ENCODE measurements at places on chromosomes 4 and X.

GRCh38 chr4:164783976-164784375 is 30.0 kb downstream of the SMIM31 start:
- DNase-seq = no peak

DNA sequence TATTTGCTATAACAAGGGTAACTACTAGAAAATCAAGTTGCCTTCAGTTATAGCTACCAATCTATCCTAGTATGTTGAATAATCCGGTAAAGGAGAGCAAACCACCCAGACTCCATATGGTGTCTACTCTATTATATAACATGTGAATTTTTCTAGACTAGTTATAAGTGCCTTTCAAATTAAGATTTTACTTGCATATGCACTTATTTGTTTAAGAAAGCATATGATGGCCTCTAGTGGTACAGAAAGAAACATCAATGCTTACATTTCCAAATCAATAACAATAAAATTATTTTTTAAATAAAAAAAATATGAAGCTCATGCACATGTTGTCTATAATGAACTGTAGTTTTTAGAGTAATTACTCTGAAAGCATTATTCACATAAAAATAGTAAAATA is 1516.4 kb upstream of the PABPC4L start:
- DNase-seq = no peak

DNA sequence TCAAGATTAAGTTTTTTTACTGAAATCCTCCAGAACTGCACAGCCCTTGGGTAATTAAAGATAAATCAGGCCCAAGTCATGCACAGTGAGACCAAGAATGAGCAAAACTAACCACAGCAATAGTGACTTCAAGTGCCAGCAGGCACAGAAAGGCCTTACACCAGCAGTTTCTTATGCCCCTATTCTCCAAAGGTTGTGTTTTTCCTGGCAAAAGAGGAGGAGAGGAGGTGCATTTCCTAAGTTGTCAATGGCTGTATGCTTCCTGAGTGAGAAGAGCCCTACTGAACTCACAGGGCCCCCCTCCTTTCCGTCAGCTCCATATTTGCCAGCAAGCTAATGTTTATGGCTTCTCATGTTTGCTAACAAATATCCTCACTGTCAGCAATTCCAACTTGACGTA is 418.7 kb upstream of the INTU start:
- no peak for DNase-seq

DNA sequence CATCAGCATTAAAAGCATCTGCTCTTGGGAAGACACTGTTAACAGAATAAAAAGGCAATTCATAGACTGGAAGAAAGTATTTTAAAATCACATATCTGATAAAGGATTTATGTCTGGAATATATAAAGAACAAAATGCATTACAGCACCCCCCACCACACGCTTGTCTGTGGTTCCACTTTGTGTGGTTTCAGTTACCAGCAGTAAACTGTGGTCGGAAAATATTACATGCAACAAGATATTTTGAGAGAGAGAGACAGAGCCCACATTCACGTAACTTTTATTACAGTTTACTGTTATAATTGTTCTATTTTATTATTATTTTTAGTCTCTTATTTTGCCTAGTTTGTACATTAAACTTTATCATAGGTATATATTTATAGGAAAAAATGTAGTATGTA is 21.2 kb upstream of the PDE6B start:
- no peak for DNase-seq

DNA sequence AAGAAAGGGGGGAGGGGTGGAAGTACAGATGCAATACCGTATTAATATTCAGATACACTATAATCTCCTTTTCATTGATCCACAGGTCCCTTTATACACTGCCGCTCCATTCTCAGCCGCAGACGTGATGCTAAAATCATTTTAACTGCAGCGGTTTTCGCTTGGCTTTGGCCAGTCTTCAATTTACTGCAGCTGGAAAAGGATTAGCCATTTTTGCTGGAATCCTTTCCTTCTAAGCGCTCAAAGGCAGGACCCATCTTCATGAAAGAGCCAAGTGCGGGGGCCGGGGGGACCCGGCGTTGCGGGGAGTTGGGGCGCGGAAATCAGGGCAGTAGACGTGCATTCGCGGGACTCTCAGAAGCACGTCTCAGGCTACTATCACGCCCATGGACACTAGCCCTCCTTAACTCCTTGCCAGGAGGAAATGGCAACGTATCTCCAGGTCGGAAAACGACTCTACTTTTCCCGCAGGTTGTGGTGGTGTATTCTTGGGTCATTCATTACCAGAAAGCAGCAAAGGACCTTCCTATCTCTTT is 1.7 kb upstream of the PCDH10 start:
- no peak for DNase-seq

DNA sequence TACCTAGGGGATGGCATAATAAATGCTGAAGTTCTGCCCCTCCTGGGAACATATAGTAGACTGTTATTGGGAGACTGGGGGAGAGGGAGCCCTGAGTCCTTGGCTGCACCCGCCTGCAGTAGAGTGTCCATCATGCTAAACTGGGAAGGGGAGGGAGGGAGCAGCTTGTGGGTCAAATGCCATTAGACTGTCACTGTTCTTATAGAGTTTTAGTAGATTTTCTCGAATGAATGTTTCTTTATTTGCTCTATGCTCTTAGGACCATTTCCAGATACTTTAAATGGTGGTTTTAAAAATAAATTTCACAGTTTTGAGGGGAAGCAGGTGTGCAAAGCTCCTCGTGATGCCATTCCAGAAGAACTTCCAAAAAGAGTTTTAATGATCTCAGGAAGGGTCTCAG is 111.6 kb upstream of the USP9X start:
- no peak for DNase-seq

GRCh38 chr4:31059753-31060522 is 339.8 kb downstream of the PCDH7 start:
- no peak for DNase-seq

GRCh38 chrX:56738670-56739069 is 9.6 kb downstream of the NBDY start:
- DNase-seq = no peak

DNA sequence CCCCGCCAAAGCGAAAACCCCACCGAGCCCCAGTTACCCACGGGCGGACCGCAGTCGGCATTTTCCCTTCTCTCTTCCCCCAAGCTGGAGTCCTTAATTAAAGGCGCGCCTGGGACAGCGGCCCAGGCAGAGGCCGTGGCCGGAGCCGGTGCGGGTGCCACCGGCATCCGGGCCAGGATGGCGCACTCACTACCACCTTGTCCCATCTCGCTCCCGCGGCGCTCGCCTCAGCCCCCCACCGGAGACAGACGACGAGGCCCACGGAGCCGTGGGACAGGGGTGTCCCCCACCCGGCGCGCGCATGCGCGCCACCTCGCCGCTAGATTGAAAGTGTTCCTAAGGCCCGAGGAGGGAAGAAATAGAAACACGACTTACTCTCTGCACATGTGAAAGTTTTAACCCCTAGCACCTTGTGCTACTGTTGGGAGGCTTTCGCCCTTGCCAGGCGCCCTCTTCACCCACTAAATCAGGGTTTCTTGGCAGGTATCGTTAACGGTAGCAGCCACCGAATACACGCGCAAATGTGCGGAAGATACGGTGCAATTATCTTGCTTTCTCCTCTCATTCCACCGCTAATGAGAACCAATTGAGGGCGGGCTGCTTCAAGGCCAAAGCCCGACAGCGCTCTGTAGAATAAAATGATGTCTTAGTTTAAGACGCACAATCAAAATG is 64.3 kb upstream of the CCDC160 start:
- peak; percentile 23 for DNase-seq

DNA sequence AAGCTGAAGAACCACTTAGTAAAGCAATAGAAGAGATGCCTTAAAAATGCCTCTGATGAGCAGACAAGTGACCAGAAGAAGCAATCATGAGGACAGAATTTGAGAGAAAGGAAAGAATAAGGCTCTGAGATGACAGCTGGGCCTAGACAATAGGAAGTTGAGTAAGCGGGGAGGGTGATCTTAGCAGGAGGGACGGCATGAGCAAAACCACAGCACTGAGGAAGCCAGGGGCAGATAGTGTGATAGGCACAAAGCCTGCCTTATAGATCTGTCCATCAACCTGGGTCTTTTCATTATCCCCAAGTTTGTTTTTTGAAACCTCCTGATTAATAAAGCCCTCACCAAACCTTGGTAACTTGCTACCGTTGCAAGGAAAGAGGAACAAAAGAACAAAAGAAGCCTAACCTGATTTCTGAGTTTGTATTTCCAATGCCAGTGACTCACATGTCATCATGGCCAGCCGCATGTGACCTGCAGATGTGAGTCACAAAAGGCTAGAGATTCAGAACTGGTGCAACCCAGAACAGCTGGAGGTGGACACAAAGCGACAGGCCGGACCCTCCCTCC is 55.7 kb upstream of the PPARGC1A start:
- DNase-seq = no peak

GRCh38 chr4:4772534-4772933 is 86.9 kb upstream of the MSX1 start:
- DNase-seq = no peak

- DNase-seq = no peak
Observed at GRCh38 chr4:15809058-15809457, 30.9 kb downstream of the CD38 start.

- no peak for DNase-seq
Observed at GRCh38 chr4:186698028-186698427, 25.6 kb downstream of the FAT1 start.

DNA sequence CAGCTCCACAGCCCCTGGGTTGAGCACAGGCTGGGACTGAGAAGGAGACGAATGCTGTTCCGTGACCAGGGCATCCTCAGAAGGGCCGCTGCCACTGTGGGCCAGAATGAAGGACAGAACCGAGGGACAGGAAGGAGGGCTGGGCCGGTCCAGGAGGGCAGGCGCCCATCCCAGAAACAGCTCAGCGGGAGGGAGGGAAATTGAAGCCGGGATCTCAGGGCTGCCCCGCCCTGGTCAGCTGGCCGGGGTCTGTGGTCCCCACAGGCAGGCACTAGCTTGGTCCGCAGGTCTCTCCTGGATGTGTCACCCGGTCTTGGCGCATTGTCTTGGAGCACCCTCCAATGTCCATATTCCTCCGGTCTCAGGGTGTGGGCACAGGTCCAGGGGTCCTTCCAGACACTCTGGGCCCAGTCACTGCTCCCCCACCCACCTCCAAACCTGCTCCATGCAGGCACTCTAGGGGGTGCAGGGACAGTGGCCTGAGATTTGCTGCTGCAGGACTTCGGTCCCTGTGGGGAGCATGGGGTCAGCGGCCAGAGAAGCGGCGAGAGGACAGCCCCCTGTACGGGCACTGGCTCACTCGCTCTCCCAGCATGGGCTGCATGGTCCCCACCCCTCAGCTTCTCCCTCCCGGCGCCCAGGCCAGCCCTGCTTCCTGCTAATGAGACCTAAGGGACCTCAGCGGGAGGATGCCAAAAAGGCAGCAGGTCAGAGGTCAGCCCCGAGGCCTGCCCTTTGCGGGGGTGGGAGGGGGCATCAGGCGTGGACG is 23.9 kb upstream of the MXD4 start:
- no peak for DNase-seq

DNA sequence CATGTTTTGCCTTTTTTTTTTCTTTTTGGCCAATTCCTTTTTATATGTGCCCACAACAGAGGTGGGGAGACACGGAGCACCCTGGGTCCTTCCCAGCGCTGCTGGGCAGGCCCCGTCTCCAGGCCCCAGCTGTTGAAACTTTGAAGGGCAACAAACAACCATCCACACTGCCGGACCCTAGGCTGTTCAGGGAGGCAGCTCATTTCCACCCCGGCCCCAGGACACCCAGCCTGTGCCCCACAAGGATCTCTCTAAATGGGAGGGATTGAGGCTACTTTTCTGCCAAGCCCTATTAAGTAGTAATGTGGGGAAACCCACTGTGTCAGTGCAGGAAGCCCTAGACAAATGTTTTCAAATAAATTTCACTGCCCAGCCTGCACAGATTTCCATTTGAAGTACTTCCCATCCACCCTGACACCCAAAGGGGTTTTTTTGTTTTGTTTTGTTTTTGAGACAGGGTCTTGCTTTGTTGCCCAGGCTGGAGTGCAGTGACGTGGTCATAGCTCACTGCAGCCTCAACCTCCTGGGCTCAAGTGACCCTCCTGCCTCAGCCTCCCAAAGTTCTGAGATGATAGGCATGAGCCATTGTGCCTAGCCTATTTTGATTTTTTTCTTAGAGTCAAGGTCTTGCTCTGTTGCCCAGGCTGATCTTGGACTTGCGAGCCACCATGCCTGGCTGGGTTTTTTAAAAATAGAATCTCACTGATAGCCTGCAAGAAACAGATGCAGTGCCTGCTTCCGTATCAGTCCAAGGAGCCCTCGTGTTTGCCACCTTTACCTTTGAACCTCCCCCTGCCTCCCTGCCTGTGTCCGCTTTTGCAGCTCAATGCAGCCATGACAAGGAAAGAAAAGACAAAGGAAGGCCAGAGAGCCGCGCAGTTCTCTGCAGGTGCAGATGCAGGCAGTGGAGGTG is 13.4 kb upstream of the CLCN4 start:
- DNase-seq = no peak

- DNase-seq = no peak
Observed at GRCh38 chrX:57643698-57644097, 36.4 kb downstream of the NLRP2B start.

- no peak for DNase-seq
Observed at GRCh38 chrX:129953334-129953648, 29.1 kb upstream of the BCORL1 start.

GRCh38 chr4:148730766-148731165 is 288.6 kb upstream of the NR3C2 start:
- no peak for DNase-seq

DNA sequence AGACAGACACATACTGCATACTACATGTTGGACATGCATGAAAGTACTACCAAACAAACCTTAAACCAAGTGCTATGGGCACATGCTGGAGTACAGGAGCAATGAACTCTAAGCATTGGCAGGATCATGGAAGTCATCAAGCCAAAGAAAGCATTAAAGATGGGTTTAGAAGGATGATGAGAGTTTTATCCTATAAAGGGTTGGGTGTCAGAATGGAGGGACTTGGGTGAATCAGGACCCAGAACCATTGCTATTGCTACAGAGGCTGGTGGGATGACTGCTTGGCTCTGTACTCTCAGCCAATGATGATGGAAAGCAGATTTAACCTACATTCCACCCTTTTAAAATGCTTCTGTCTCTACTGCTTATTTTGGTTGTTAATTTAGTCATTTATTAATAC is 233.9 kb upstream of the EDA2R start:
- no peak for DNase-seq

DNA sequence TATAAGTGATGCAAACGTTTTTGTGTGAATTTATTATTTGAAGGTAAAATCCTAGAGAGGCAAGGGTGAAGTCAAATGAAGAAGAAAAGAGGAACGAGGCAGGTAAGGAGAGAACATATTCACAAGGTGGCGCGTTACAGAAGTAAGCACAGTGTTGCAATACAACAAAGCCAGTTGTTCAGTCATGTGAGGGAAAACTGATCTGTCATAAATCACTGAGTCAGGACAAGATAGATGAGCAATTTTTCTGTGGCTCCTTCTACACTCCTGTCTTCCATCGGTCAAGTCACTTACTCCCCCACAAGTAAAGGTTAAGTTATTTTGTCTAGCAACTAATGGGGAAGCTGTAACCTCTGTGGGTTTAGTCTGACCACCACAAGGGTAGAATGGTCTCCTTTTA is 203.0 kb upstream of the GK2 start:
- DNase-seq = no peak

- no peak for DNase-seq
Observed at GRCh38 chr4:120718979-120719566, 203.5 kb downstream of the PRDM5 start.
